ENCODE measurements at places on chromosomes 5 and 9.

- no peaks in the 10 kb centered on the region for H3K4me1 ChIP-seq
- H3K4me3 ChIP-seq = no peak overlapping the region
- no peaks in the 10 kb centered on the region for H3K36me3 ChIP-seq
- H3K27ac ChIP-seq = no peak overlapping the region
These were observed 116.2 kb downstream of the PRELID2 start for GRCh38 chr5:145718956-145719355.

DNA sequence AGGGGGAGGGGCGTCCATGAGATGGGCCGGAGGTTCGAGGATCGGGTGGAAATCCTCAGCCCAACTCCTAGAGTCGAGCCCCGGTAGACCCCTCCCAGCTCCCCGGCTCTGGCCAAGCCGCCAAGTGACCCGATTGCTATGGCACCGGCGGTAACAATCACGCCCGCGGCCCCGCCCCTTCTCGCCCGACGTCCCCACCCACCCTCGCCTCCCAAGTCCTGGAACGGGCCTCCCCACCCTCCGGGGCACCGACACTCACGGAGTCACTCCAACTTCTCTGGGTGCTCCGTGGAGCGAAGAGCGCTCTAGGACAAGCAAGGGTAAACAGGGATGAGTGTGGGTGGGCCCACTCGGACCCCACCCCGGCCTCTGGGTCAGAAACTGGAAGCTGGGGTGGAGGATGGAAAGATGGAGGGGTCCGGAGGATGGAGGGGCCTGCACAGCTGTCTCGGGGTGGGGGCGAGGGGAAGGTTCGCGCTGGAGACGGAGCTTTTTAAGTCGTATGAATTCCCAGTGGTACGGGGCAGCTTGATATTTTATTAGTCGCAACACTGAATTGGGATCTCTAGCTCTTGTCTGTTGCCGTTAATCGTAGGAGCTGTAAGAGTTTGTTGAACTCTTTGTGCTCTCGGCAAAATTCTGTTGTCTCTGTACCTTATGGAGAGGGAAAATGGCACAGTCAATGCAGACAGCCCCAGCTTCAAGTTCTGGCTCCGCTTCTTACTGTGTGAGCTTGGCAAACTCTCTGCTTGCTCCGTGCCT lies at the start of gene SPACA9:
TSS of gene SPACA9 (plus strand) at position 204 of the 762 bp plus-strand sequence. CDS start 5,050 bp downstream, outside the sequence.
- H3K4me3 ChIP-seq = peak within 1 kb of the TSS; percentile 78
- peak; percentile 84 for DNase-seq
- H3K4me1 ChIP-seq = peaks cover 4% of the 10 kb centered on the region
- H3K36me3 ChIP-seq = no peaks in the 10 kb centered on the region

DNA sequence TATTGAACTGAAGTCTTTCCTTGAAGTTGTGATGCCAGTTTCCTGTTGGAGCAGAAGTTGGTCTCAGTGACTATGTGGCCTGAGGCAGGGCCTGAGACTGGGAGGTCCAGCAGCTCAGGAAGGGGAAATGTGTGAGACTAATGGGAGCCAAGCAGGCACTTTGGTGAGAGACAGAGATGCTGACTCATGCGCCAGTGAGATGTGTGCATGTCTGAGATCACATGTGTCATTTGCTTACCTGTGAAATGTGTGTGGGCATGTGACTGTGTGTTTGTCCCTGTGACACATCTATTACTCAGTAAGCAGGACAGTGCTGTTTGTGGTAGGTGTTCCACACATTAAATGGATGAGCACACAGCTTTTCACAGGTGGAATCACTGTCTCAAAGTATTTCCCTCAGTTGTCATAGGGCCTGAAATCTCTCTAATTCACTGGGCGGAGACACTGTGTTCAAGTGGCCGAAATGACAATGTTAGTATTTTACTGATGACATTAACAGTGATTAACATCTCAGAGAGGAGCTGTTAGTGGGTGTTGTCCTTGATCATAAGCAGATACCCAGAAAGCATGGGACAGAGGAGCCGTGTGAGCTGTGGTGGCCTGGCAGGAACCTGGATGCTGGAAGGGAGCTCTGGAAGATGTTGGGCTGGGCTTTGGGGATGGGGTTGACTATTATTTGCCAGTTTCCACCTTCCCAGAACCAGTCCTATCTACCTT lies 7.4 kb downstream of the NPR2 start:
- H3K4me1 ChIP-seq = no peaks in the 10 kb centered on the region
- no peak for DNase-seq
- H3K36me3 ChIP-seq = no peaks in the 10 kb centered on the region
- no peak overlapping the region for H3K4me3 ChIP-seq

GRCh38 chr5:111345731-111346130 lies 121.5 kb downstream of the CAMK4 start:
- no peak overlapping the region for H3K27ac ChIP-seq
- no peak overlapping the region for H3K4me3 ChIP-seq
- no peaks in the 10 kb centered on the region for H3K36me3 ChIP-seq
- no peaks in the 10 kb centered on the region for H3K4me1 ChIP-seq
- no peak for DNase-seq
